ENCODE measurements at places on chromosomes 3 and 15. TPM values are rescaled to one million over a fixed set of nuclear protein-coding genes. Genes with fewer than 3 reads are reported as not detected.

GRCh38 chr3:138051947-138052802 is 42.2 kb downstream of the CLDN18 start:
- no peak overlapping the region for H3K27ac ChIP-seq
- peak; percentile 81 for DNase-seq
- H3K36me3 ChIP-seq = peaks cover 9% of the 10 kb centered on the region
- H3K27me3 ChIP-seq = no peaks in the 10 kb centered on the region
- H3K4me3 ChIP-seq = no peak overlapping the region

GRCh38 chr15:88191812-88192165 is 64.8 kb downstream of the NTRK3 start:
- DNase-seq = no peak
- H3K36me3 ChIP-seq = no peaks in the 10 kb centered on the region
- no peaks in the 10 kb centered on the region for H3K4me1 ChIP-seq

DNA sequence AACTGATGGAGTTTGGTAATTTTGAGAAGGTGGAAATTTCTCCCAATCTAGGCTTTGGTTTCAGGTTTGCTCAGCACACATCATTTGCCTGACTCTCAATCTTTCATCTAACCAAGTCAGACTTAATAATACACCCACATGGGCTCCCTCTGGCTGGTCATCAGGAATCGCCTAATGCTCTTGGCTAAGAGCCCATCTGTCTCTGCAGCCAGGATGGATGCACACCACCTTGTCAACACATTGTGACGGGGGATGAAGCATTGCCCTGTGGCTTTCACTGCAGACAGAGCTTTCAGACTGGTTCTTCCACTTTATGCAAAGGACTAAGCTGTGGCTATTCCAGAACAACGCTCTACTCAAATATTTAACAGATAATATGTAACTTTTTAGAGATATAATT is 3.0 kb upstream of the HDGFL3 start:
- H3K4me1 ChIP-seq = peaks cover 14% of the 10 kb centered on the region
- H3K36me3 ChIP-seq = no peaks in the 10 kb centered on the region

- H3K27me3 ChIP-seq = peaks cover 9% of the 10 kb centered on the region
- DNase-seq = no peak
- H3K4me1 ChIP-seq = no peaks in the 10 kb centered on the region
- H3K27ac ChIP-seq = no peak overlapping the region
- no peaks in the 10 kb centered on the region for H3K36me3 ChIP-seq
Observed at GRCh38 chr3:186628756-186629155, 11.4 kb upstream of the FETUB start.

- H3K36me3 ChIP-seq = no peaks in the 10 kb centered on the region
Observed at GRCh38 chr3:114179575-114179974, 723 bp upstream of the DRD3 start.

DNA sequence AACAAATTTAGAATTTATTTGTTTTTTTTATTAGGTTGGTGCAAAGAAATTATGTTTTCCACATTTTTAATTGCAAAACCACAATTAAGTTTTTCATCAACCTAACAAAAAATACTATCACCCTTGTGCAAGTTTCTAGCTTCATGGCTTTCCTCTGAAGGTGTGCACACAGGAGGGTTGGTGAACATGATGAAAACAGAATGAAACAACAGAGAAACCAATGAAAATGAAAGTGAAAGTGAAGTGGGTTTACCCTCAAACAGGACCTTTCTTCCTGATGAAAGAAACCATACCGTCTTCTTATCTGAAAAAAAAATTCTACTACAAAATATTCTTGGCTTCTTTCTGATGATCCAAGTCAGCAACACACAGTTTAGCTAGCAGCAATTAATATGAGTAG is 71.9 kb upstream of the FEZF2 start:
- H3K4me3 ChIP-seq = no peak overlapping the region
- no peaks in the 10 kb centered on the region for H3K4me1 ChIP-seq
- H3K27me3 ChIP-seq = no peaks in the 10 kb centered on the region
- DNase-seq = peak; percentile 29
- H3K36me3 ChIP-seq = no peaks in the 10 kb centered on the region

DNA sequence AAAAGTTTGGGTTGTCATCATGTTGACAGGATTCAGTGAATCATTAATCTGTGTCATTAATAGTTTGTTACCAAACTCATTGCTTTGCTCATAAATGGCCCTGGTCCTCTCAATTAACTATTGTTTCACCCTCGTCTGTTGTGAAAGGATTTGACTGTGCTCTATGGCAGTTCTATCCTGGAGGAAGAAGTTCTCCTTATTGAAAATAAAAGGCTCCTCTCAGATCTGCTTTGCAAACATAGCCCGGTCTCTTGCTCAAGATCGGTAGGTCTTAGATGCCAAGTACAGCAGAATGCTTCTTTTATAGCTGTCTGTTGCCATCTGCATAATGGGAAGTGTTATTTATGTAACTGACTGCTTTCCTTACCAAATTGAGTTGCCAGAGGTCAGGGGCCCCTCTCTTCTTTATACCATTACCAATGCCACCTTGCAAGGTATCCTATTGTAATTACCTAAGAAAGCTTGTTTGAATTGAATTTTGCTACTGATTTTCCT is 146.5 kb downstream of the EBLN2 start:
- no peak overlapping the region for H3K4me3 ChIP-seq
- no peaks in the 10 kb centered on the region for H3K36me3 ChIP-seq
- DNase-seq = no peak
- no peaks in the 10 kb centered on the region for H3K27me3 ChIP-seq
- no peaks in the 10 kb centered on the region for H3K4me1 ChIP-seq

DNA sequence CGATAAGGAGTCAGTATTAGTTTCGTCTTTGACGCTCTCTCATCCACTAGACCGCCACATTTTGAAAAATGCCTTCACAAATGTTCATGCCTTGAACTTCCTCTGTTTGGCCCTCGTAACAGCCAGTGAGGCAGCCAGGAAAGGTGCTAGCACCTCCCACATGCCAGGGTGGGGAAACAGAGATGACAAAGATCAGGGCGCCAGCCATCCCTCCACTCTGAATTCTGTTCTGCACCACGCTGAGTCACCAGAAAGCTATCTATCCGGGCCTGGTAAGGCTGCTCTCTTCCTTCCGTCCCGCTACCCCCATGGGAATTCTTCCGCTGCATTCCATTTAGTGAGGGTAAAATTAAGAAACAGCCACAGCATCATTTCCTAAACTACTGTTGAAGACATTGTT is 31.3 kb upstream of the BCL2L10 start:
- H3K4me1 ChIP-seq = no peaks in the 10 kb centered on the region
- peaks cover 4% of the 10 kb centered on the region for H3K36me3 ChIP-seq
- no peak overlapping the region for H3K27ac ChIP-seq
- no peaks in the 10 kb centered on the region for H3K27me3 ChIP-seq
- no peak for DNase-seq

DNA sequence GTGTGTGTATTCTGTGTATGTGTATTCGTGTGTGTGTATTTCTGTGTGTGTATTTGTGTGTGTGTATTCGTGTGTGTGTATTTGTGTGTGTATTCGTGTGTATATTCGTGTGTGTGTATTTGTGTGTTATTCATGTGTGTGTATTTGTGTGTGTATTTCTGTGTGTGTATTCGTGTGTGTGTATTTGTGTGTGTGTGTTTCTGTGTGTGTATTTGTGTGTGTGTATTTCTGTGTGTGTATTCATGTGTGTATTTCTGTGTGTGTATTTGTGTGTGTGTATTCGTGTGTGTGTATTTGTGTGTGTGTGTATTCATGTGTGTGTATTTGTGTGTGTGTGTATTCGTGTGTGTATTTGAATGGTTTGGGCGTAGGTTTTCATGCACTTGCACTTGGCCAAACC is 405.4 kb downstream of the SOX2 start:
- DNase-seq = no peak
- no peak overlapping the region for H3K27ac ChIP-seq
- no peaks in the 10 kb centered on the region for H3K36me3 ChIP-seq
- no peaks in the 10 kb centered on the region for H3K27me3 ChIP-seq
- no peak overlapping the region for H3K4me3 ChIP-seq
- H3K4me1 ChIP-seq = no peaks in the 10 kb centered on the region

GRCh38 chr15:90807074-90807785 is 61.2 kb upstream of the FURIN start:
- H3K27me3 ChIP-seq = no peaks in the 10 kb centered on the region
- no peak overlapping the region for H3K27ac ChIP-seq
- no peak overlapping the region for H3K4me3 ChIP-seq
- no peaks in the 10 kb centered on the region for H3K4me1 ChIP-seq
- no peak for DNase-seq
- H3K36me3 ChIP-seq = no peaks in the 10 kb centered on the region

DNA sequence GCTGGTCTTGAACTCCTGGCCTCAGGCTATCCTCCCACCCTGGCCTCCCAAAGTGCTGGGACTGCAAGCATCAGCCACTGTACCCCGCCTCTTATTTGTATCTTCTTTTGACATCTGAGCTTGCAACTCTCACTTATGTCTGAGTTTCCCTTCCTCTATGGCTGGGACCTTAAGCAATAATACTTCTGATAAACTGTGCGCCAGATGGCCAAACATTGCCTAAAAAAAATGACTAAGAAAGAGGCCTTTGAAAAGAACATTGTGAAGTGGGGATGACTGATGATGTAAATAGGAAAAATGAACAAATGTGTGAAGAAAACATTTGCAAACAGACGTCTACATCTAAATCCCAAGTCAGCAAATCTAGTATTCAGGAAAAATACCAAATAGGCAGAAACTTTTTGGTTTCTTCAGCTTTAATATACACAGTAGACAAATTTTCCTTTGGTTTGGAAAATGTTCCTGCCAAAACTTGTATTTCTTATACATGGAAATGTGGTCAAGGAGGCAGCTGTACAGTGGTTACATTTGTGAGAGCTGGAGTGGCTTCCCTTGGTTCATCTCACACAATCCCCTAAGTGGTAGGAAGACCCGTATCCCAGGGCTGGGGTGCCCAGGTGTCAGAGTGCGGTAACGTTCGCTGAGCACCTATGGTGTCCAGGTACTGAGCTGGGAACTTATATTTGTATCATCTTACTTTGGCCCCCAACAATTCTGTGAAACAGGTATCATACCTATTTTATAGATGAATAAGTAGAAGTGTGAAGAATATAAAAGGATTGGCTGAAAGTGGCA is 11.6 kb upstream of the TFRC start:
- no peak overlapping the region for H3K4me3 ChIP-seq
- no peaks in the 10 kb centered on the region for H3K36me3 ChIP-seq
- H3K4me1 ChIP-seq = peaks cover 9% of the 10 kb centered on the region
- no peaks in the 10 kb centered on the region for H3K27me3 ChIP-seq

DNA sequence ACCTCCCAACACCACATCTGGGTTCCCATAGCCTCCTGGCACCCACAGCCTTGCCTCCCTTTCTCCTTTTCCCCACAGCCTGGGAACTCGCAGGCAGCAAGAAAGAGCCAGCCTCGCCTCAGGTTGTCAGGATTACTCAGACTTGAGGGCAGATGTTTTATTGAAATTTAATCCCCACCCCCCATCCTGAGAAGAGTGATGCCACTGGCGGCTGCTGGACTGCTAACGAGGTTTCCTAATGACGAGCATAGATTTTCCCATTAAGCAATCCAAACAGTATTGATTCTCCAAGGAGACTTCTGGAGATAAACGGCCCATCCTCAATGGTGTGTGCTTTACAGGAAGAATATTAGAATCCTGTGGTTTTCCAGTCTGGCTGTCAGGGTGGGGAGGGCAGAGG is 13.7 kb downstream of the SHF start:
- H3K4me1 ChIP-seq = peaks cover under 1% of the 10 kb centered on the region
- no peak overlapping the region for H3K27ac ChIP-seq
- H3K27me3 ChIP-seq = no peaks in the 10 kb centered on the region
- no peak overlapping the region for H3K4me3 ChIP-seq
- H3K36me3 ChIP-seq = no peaks in the 10 kb centered on the region

- H3K4me1 ChIP-seq = no peaks in the 10 kb centered on the region
- H3K27me3 ChIP-seq = no peaks in the 10 kb centered on the region
- no peak for DNase-seq
- H3K27ac ChIP-seq = no peak overlapping the region
- no peaks in the 10 kb centered on the region for H3K36me3 ChIP-seq
- no peak overlapping the region for H3K4me3 ChIP-seq
Observed at GRCh38 chr3:192082730-192083660, 622.0 kb downstream of the PYDC2 start.

- H3K27ac ChIP-seq = no peak overlapping the region
- no peak overlapping the region for H3K4me3 ChIP-seq
- H3K27me3 ChIP-seq = no peaks in the 10 kb centered on the region
- no peaks in the 10 kb centered on the region for H3K36me3 ChIP-seq
- H3K4me1 ChIP-seq = peaks cover 26% of the 10 kb centered on the region
Observed at GRCh38 chr3:37240170-37240945, 66.0 kb upstream of the LRRFIP2 start.

DNA sequence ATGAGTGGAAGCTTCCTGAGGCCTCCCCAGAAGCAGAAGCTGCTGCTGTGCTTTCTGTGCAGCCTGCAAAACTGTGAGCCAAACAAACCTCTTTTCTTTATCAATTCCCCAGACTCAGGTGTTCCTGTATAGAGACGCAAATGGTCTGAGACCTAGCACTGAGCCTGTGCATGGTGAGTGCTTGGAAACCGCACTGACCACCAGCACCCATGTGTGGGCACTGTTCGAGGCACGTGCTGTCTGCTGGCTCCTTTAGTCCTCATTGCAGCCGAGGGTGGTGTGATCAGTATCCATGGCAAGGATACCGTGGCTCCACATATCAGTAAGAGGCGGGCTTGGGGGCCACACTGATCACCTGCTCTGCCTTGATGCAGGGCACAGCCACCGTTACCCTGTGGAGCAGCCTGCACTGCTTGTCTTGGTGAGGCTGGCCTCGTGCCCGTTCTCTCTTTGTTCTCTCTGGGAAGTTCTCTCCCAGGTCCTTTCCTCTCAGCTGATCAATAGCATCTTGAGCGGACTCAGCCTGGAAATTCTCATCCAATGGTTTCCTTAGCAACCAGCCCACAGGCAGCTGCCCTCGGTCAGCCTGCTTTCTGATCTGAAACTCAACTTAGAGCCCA is 101.0 kb downstream of the PLXNA1 start:
- peaks cover 5% of the 10 kb centered on the region for H3K27me3 ChIP-seq
- no peaks in the 10 kb centered on the region for H3K4me1 ChIP-seq
- H3K36me3 ChIP-seq = no peaks in the 10 kb centered on the region
- H3K27ac ChIP-seq = no peak overlapping the region
- H3K4me3 ChIP-seq = no peak overlapping the region

DNA sequence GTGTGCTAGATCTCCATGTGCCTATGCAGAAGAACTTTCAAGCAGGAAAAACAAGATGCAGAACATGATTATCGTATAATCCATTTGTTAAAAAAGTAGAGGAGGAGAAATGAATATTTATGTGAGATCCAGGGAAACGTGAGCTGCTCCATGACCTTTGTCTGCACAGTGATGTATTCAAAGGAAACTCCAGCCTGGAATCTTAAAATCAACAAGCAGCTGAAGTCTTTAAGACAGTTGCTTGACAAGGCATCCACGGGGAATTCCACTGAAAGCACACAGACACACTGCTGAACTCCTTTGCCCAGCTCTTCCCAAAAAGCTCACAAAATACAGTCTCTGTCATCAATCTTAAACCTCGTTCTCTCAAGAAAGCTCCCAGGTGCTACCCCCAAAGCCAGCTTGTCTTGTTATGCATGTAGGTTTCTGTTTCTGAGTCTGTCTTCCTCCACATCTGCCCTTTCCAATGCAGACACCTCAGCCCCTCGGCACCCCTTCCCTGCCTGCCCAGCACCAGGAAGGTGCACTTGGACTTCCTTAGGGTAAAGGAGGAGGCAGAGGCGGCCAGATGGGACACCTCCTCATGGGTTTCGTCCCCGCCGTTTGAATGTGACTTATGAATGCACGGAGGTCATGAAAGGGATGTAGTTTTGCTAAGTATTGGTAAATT is 28.7 kb downstream of the LRRK1 start:
- no peak for DNase-seq
- peaks cover 6% of the 10 kb centered on the region for H3K4me1 ChIP-seq
- no peak overlapping the region for H3K4me3 ChIP-seq

TJP1 gene
- total RNA-seq = 62.0 TPM

IFRD2 gene
- total RNA-seq = 254 TPM

ZNF662 gene
- 4.7 TPM for total RNA-seq

KNG1 gene
- not detected for total RNA-seq

NEK11 gene
- 11.7 TPM for total RNA-seq

ATG7 gene
- 167 TPM for total RNA-seq

C2CD4B gene
- total RNA-seq = 26.8 TPM

EBLN2 gene
- total RNA-seq = 28.1 TPM

Data from stomach (tissue), 19 donors.